Stimulated activated CD8-positive, alpha-beta memory T cell treated with anti-CD3 and anti-CD28 coated beads, Interleukin-15, amount 100 ng/mL, for 24 hours (primary cell): ENCODE measurements at places on chromosomes 1 and 21.

- no peak for DNase-seq
Measured at GRCh38 chr1:63984257-63984929, 210.6 kb downstream of the ROR1 start.

GRCh38 chr1:151176514-151177045 lies 799 bp upstream of the TMOD4 start:
- DNase-seq = no peak

DNA sequence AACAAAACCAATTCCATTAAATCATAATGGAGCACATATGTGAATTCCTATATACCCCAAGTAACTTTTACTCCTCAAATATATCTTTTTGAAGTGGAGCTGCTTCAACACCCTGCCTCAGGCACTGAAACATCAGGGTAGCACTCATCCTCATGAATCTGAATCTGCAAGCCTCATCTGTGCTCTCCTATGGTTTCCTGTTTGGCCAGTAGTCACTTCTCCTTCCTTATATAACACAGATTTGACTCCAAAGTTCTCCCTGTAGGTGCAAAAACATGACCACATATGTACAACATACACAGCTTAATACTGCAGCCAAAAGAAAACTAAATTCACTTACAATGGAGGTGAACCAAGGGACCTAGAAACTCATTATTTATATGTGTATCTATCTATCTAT lies 7.2 kb downstream of the TRIT1 start:
- DNase-seq = no peak

DNA sequence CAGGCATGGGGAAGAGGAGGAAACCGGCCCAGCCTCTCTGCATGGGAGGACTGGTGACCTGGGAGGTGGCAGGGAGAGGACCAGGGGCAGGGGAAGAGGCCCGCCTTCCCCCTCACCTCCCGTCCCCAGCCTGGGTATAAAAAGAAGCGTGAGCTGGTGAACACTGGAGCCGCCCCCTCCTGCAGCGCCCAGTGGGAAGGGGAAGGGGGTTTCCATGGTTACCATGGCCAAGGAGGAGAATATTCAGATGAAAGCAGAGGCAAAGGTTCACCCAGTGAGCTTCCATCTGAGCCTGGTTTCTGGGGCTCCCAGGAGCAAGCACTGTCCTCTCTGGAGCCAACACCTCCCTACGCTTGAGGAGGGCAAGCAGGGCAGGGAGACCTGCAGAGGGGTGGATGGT lies 54.9 kb downstream of the ACOT7 start:
- DNase-seq = no peak

DNA sequence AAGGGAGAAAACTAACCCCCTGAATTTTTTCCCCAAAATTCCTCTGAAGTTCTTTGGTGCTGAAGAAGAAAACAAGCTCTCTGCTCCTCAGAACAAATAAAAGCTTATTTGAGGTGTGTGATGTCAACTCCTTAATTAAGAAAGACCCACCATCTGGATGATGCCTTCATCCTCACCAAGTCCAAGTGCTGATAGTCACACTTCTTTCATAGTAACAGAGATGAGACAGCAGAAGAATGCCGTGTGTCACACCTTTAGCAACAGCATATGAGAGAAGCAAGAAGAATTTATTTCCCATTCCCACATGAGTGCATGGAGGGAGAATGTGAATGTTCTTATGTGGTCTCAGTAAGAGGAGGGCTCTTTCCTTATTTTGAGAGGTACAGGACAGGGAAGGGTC lies 91.2 kb downstream of the TGFB2 start:
- DNase-seq = no peak
